ENCODE measurements at places on chromosomes 5 and 9.
A peak's percentile ranks its signal among the peaks of the same experiment; 100 is the strongest.

DNA sequence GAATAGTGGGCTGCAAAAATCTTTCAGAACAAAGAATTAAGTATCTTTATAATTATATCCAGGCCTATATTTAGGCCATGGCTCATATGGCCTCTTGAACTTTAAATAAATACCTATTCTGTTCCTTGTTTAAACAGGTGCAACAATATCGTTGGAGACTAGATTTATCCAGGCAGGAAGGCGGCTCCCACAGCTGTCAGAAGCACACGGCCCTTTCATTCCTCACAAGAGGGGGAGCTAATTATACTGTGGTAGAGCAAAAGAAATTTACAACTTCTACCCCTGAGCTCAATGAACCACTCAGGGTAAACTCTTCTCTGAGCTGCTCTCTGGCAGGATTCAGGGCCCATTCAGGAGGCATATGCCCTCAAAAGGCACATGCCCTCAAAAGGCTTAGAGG lies 31.3 kb downstream of the TMEM174 start:
- DNase-seq: no peak

DNA sequence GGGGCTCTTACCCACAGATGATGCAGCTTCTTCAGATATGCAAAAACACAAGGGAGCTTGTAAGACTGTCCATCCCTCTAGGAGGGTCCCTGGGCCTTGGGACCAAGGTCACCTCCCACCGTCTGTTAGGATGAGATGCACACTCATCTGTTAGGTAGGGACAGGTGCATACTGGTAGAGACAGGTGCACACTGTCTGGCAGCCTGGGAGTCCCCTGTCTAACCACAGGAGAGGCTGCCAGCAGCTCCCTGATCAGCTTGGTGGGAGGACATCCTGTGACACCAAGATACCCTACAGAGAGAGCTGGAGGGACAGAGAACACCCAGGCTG lies 13.2 kb downstream of the TSPAN17 start:
- no peak for DNase-seq

DNA sequence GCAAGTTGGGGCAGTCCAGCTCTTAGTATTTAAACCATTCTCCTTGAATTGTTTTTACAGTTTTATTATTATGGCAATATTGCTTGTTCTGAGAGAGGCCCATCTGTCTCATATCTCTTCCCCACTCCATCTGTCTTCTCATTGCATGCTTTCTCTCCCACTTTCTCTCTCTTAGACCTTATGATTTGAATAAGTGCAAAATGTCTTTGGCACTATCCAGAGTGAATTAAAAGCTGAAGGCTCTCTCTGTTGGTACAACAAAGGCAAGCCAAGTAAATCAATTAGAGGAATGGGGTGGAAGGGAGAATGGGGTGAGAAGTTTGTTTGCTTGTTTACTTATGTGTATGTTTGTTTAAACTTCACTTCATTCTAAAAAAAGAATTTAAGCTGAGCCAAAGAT lies 195.3 kb upstream of the RFX3 start:
- no peak for DNase-seq

GRCh38 chr9:124754289-124754688 lies 16.8 kb downstream of the NR6A1 start:
- no peak for DNase-seq

DNA sequence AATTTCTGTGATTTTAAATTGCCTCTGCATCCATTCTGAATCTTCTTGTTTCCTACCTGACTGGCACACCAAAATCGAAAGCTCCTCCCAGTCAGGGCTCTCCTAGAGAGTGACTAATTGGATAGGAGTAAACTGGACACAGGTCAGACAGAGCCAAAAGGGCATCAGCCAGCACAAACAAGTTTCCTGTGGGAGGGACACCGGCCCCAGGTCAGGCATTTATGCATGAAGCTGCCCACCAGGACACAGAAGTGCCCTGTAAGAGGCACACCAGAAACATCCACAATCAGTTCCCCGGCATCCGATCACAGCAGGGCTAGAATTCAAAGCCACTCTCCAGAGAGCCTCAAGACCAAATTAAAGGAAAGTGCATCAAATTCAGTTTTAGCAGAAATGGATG lies 78.4 kb downstream of the SFXN1 start:
- DNase-seq: no peak

DNA sequence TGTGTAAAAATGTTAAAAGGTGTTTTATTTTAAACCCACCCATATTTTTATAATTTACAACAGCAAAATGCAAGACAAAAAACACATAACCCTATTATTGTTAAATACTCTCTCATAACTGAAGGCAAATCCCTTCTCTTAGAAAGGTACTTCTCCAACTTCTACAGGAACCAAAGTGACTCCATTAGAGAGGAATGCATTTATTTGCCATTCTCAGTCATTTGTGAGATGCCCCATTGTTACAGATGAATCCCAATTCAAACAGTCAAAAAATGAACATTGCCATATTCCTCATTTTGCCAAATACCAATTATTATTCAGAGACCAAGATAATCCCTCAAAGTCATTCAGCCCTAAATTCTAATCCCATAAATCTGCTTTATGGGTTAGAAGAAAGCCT lies 175.8 kb downstream of the TSSK1B start:
- DNase-seq: no peak

GRCh38 chr5:150119421-150120061 lies 33.2 kb upstream of the CSF1R start:
- no peak for DNase-seq

- DNase-seq: no peak
Observed at GRCh38 chr9:69444791-69445190, 119.8 kb downstream of the ENTREP1 start.

GRCh38 chr9:129664746-129665388 lies 580 bp upstream of the PRRX2 start:
- DNase-seq: no peak

- DNase-seq: no peak
Observed at GRCh38 chr9:120043448-120043847, 536.5 kb downstream of the CDK5RAP2 start.

- no peak for DNase-seq
Observed at GRCh38 chr9:97990259-97990658, 7.1 kb downstream of the ANP32B start.

GRCh38 chr9:69386651-69387050 lies 61.6 kb downstream of the ENTREP1 start:
- DNase-seq: no peak

GRCh38 chr5:158390577-158390976 lies 531.6 kb upstream of the CLINT1 start:
- DNase-seq: peak; percentile 87
